Fibroblast of the aortic adventitia (primary cell): ENCODE measurements at places on chromosomes 7 and 10. TPM values are rescaled to one million over a fixed set of nuclear protein-coding genes. Genes with fewer than 3 reads are reported as not detected.

- no peak for DNase-seq
Observed at GRCh38 chr10:117463545-117463920, 79.0 kb upstream of the EMX2 start.

CYP3A5 gene
- 1.1 and 2.9 TPM in 2 replicates for total RNA-seq

AKR1D1 gene
- total RNA-seq, result not detected in 2 replicates

PHKG1 gene
- 2.3 and 3.4 TPM in 2 replicates for total RNA-seq

GRCh38 chr10:97134983-97135382, 50.8 kb downstream of the SLIT1 start:
- DNase-seq, result no peak
